ENCODE measurements at places on chromosomes 7 and 10. TPM values are rescaled to one million over a fixed set of nuclear protein-coding genes. Genes with fewer than 3 reads are reported as not detected.

- DNase-seq = no peak
- H3K4me1 ChIP-seq = no peaks in the 10 kb centered on the region
- H3K4me3 ChIP-seq = no peak overlapping the region
- no peaks in the 10 kb centered on the region for H3K27me3 ChIP-seq
- no peaks in the 10 kb centered on the region for H3K36me3 ChIP-seq
- H3K27ac ChIP-seq = no peak overlapping the region
Observed at GRCh38 chr10:49500412-49500811, 38.5 kb downstream of the ERCC6 start.

DNA sequence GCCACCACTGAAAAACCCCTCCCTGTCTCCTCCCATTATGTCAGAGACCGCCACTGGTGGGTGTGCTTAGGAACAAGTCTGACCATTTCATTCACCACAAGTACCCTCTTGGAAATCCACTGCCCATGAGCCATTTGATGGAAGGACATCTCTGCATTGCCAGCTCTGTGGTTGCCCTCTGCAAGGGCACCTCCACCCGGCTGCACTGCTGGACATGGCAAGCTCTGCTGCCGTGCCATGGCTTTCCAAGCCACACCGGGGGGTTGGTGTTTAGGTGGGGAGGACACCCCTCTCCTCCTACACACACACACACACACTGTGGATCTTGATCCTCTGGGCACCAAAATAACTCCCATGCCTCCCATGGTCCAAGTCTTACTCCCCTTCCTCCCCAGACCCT, 5.2 kb upstream of the PLXNA4 start:
- no peaks in the 10 kb centered on the region for H3K4me1 ChIP-seq
- no peak overlapping the region for H3K4me3 ChIP-seq

DNA sequence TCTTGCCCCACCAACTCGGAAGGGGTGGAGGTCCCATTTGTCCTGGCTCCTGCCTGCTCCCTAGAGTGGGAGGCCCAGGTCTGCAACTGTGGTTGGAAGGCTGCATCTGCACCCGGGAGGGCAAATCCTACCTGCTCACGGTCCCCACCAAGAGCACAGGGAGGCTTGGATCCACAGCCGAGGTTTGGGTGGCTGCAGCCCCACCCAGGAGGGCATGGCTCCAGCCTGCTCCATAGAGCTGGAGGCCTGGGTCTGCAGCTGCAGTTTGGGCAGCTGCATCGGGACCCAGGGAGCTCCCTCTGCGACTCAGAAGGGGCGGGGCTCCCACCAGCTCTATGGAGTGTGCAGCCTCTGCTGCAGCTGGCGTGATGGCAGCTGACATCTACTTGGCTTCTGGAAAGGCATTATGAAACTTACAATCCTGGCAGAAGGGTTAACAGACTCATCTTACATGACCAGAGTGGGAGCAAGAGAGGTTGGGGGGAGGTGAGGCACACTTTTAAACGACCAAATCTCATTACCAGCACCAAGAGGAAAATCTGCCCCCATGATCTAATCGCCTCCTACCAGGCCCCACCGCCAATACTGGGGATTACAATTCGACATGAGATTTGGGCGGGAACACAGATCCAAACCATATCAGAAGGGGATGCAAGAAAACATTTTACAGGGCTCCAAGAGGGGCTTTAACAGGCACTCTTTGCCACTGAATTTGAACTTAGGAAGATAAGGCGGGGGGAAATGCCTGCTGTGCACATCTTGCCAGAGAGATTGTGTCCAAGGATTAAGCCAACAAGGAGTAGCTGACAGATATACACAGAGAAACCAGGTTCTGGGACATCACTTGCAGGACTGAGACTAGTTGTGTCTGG, 8.2 kb upstream of the BLVRA start:
- H3K4me3 ChIP-seq = peak overlapping the region; percentile 55
- no peaks in the 10 kb centered on the region for H3K27me3 ChIP-seq
- DNase-seq = no peak
- no peak overlapping the region for H3K27ac ChIP-seq
- no peaks in the 10 kb centered on the region for H3K36me3 ChIP-seq
- H3K4me1 ChIP-seq = peaks cover 20% of the 10 kb centered on the region

DNA sequence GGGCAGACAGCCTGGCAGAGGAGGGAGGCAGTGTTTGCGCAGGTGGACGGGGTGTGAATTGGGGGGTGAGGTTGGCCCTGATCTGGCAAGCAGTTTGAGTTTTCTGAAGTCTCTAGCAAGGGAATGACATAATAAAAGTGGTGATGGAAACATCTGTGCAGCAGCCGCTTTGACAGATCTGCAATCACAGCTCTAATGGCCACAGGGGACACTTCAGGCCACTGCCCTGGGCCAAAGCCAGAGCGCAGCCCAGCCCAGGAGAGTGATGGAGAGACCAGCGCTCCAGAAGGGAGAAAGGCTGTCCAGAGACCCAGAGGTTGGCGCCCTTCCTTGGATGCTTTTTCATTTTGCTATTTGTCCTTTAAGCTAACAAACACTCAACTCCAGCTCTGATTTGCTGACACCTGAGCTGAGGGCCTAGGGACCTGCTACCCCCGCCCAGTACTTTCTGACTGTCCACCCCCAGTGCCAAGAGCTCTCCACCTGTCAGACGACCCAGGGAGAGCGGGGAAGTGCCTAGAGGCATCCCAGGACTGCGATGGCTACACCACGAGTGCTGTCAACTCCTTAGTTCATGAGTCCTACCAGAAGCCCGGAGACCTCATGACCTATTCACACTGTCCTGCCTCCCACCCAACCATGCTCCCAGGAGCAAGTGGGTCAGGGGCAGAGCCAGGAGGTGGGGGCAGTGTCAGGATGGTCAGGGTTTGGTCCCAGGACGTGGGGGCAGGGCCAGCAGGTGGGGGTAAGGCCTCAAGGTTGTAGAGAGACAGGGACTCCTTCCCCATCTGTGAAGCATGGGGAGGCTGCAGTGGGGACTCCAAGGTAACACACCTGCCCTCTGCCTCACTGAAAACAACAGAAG, 112.6 kb downstream of the PRKAG2 start:
- H3K27me3 ChIP-seq = peaks cover 3% of the 10 kb centered on the region
- no peak overlapping the region for H3K4me3 ChIP-seq
- H3K36me3 ChIP-seq = no peaks in the 10 kb centered on the region
- no peak for DNase-seq
- H3K4me1 ChIP-seq = no peaks in the 10 kb centered on the region

GRCh38 chr10:132422903-132423825, 26.2 kb downstream of the PWWP2B start:
- H3K4me1 ChIP-seq = peaks cover 40% of the 10 kb centered on the region
- DNase-seq = no peak
- H3K4me3 ChIP-seq = no peak overlapping the region
- no peak overlapping the region for H3K27ac ChIP-seq

DNA sequence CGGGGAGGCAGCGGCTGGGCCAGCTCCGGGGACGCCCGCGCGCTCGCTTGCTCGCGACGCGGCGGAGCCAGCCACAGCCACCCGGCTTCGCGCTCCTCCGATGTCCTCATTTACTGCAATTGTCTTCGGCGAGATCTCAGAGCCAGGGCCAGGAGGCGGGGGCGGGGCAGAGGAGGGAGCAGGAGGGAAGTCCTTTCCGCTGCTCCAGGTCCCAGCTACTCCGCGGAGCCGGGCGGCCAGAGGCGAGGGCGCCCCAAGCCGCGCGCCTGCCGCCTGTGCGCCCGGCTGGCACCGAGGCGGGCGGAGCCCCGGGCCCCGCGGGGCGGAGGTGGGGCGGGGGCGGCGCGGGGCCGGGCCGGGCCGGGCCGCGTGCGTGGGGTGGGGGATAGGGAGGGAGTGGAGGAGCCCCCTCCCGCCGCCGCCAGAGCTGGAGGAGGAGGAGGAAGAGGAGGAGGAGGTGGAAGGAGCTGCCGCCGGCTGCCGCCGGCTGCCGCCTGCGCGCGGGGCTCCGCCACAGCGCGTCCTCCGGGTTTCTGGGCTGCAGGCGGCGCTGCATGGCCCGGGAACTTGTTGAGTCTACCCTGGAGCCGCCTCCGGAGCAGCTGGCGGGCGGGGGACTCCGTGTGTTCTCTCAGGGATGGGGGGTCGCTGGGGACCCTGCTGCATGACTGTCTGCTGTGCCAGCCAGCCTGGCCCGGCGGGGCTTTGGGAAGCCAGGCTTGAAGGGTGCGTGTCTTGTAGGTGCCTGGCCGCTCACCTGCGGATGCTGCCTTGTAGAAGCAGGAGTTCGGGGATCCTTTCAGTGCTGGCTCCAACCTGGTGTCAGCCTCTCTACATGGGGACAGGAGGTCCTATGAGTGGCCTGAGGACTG, at the start of gene INSYN2A:
Gene INSYN2A (minus strand): TSS at position 310 of the 872 bp plus-strand sequence. CDS start 20,196 bp downstream, outside the sequence.
- no peak for DNase-seq
- no peak within 1 kb of the TSS for H3K27ac ChIP-seq
- no peaks in the 10 kb centered on the region for H3K27me3 ChIP-seq
- peaks cover 6% of the 10 kb centered on the region for H3K4me1 ChIP-seq

DNA sequence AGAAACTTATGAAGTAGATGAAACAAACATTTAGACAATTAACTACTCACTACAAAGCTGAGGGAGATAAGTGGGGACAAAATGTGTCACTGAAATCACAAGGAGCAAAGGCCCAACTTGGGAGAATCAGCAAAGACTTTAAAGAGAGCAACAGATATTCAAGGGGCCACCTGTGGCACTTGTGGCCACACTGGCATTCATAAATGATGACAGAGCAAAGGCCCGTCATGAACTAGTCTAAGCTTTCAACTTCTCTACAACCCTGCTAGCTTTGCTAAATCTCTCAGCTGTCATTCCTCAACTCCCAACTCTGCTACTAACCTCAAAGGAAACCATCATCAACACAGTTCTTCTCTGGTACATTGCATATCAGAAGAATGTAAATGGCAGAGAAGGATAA, 178.4 kb downstream of the CPEB3 start:
- H3K4me1 ChIP-seq = peaks cover 67% of the 10 kb centered on the region
- no peaks in the 10 kb centered on the region for H3K36me3 ChIP-seq
- no peak overlapping the region for H3K4me3 ChIP-seq
- DNase-seq = no peak
- H3K27me3 ChIP-seq = no peaks in the 10 kb centered on the region
- no peak overlapping the region for H3K27ac ChIP-seq

GRCh38 chr7:152403726-152404125, 32.1 kb downstream of the KMT2C start:
- no peak overlapping the region for H3K27ac ChIP-seq
- H3K27me3 ChIP-seq = no peaks in the 10 kb centered on the region
- no peak overlapping the region for H3K4me3 ChIP-seq
- no peaks in the 10 kb centered on the region for H3K4me1 ChIP-seq
- no peaks in the 10 kb centered on the region for H3K36me3 ChIP-seq

- H3K4me1 ChIP-seq = no peaks in the 10 kb centered on the region
- H3K36me3 ChIP-seq = no peaks in the 10 kb centered on the region
- H3K27me3 ChIP-seq = no peaks in the 10 kb centered on the region
- no peak overlapping the region for H3K4me3 ChIP-seq
- no peak overlapping the region for H3K27ac ChIP-seq
Observed at GRCh38 chr7:91165846-91166230, 98.4 kb upstream of the FZD1 start.

- peaks cover 2% of the 10 kb centered on the region for H3K36me3 ChIP-seq
- DNase-seq = peak; percentile 30
- H3K4me3 ChIP-seq = no peak overlapping the region
- peaks cover 14% of the 10 kb centered on the region for H3K4me1 ChIP-seq
Observed at GRCh38 chr10:122126763-122127659, 138.0 kb downstream of the TACC2 start.

GRCh38 chr7:136293272-136293671, 316.1 kb upstream of the MTPN start:
- H3K27me3 ChIP-seq = no peaks in the 10 kb centered on the region
- no peaks in the 10 kb centered on the region for H3K4me1 ChIP-seq
- H3K36me3 ChIP-seq = no peaks in the 10 kb centered on the region
- DNase-seq = no peak
- no peak overlapping the region for H3K27ac ChIP-seq
- no peak overlapping the region for H3K4me3 ChIP-seq

DNA sequence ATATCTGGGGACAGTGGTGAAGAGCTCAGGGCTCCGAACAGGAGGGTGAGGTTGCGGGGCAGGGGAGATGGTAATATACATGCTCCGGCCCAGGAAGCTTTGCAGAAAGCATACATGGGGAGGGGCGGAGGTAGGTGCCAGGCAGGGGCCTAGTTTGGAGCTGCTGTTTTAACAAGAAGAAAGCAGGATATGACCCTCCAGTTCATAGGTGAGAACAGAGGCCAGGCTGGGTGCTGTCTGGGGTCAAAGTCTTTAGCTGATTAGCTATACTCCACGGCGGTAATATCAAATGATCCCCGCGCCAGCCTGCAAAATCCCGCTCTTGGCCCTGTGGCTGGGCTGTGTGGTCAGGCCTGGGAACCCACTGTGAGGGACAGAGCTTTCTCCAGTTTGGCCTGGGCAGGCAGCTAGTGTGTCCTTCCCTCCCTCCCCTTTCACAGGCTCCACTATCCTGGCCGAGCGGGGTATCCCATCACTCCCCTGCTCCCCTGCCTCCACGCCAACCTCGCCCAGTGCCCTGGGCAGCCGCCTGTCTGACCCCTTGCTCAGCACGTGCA, 95.6 kb downstream of the NEURL1 start:
- no peak overlapping the region for H3K4me3 ChIP-seq
- peaks cover 2% of the 10 kb centered on the region for H3K27me3 ChIP-seq
- no peak for DNase-seq
- no peak overlapping the region for H3K27ac ChIP-seq
- H3K4me1 ChIP-seq = peaks cover 9% of the 10 kb centered on the region
- no peaks in the 10 kb centered on the region for H3K36me3 ChIP-seq

DNA sequence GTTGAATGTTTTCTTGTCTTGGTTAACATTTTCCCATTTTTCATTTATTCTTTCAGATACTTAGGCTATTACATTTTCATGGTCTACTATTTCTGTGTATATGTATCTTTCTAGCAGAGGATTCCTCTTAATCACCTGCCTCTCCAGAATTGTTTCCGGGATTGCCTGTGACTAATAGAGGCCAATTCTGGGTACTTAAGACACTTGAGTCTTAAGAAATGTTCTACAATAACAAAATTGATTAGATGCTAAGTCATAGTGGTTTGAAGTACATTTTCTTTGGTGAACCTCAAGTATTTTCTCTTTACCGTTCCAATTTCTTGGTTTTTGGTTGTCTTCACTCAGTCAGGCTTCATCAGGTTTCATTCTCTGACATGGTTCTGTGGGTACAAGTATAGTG, 26.4 kb downstream of the BBS9 start:
- no peaks in the 10 kb centered on the region for H3K36me3 ChIP-seq
- H3K4me3 ChIP-seq = no peak overlapping the region
- no peak for DNase-seq
- H3K4me1 ChIP-seq = no peaks in the 10 kb centered on the region
- H3K27me3 ChIP-seq = no peaks in the 10 kb centered on the region
- H3K27ac ChIP-seq = no peak overlapping the region

DNA sequence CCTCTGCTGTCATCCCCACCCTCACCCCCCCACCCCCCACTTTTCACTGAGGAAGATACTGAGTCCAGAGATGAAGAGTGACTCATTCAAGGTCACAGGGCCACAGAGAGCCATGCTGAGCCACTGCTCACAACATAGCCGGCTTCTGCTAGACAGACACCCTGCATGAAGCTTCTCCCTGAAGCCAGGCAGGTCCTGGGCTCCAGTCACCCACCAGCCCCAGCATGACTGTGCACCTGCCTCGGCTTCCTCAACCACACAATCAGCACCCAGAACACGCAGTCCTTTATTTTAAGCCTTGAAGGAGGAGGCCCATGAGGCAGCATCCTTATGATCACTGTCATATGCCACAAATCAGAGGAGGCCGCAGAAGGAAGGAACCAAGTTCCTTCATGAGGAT, 19.2 kb upstream of the PRKAG2 start:
- DNase-seq = no peak
- H3K27ac ChIP-seq = no peak overlapping the region
- peaks cover 17% of the 10 kb centered on the region for H3K4me1 ChIP-seq
- H3K4me3 ChIP-seq = no peak overlapping the region
- H3K27me3 ChIP-seq = peaks cover 43% of the 10 kb centered on the region

ATP6V0E2 gene
- total RNA-seq = 142 TPM

TRIM73 gene
- total RNA-seq = 4.5 TPM

MMRN2 gene
- not detected for total RNA-seq

ZNF488 gene
- 0.17 TPM for total RNA-seq

DENND2A gene
- total RNA-seq = not detected

TDRD1 gene
- total RNA-seq = not detected

EPO gene
- total RNA-seq = 10.3 TPM

OR2A12 gene
- total RNA-seq = not detected

SCIN gene
- not detected for total RNA-seq

Data from HepG2 (cell line).